GM13977 (cell line): ENCODE measurements at places on chromosomes 4 and X.

GRCh38 chr4:92825256-92825655 lies 521.5 kb downstream of the GRID2 start:
- no peak for DNase-seq

DNA sequence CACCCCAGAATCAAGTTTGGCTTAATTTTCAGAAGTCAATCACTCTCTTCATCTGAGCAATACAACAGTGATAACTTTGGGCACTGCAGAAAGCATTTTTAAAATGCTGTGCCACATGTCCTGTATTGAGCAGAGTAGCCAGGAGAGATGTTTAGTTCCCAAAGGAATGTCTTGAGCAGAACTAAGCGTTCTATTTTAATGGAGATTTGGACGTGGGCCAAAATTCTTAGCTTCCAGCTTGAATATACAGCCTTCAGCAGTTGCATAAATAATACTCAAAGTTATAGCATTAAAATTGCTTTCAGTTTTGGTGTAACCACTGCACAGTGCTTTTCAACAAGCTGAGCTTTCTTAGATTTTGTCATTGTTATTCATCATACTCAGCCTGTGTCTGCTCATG lies 679.2 kb downstream of the NLGN4X start:
- DNase-seq = no peak

GRCh38 chrX:68895341-68895755 lies 66.5 kb downstream of the EFNB1 start:
- no peak for DNase-seq

DNA sequence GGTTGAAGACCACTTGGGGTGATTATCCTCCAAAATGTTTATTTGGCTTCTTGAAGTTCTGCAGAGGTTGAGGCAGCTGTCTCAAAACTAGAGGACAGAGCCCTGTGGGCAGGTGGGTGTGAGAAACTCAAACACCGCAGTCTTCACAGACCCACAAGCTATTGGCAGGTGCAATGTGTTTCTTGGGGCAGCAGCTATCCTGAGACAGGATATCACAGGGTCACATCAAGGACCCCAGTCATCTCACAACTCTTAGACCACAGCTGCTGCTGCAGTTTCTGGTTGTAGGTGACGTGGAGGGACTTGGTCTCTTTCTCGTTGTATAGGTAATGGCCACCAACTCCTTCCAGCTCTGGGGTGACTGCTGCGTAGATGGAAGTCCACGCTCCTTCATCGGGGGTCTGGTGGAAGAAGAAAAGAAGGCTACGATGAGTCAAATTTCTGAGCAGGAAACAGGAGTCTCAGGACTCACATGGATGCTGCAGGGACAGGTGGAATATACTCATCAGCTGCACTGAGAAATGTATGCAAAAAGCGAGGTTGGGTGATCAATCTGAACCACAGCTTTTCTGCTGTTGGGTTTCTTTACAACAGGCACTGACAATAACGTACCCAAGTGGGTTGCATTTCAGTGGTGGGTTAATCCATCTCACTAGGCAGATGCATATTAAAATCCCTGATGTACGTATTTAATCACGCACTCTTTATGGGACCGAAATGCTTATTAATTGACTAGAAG lies 279.8 kb downstream of the DHRSX start:
- peak; percentile 17 for DNase-seq

DNA sequence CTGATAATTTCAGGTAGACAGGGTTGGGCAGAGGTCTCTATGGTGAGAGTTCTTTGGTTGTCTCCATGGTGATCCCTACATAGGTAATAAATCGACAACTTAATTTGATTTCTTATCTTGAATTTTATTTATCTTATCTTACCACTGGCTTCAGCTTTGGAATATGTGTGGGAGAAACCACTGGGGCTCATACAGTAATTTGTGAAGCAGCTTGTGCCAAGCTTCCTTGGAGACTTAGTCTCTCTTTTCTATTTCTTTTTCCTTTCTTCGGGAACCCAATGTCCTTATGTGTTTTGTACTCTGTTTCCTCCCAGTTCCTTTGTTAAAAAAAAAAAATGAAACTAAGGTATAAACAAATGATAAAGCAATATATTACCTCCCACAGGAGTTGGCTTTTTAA lies 242.4 kb upstream of the CNKSR2 start:
- no peak for DNase-seq

- DNase-seq = no peak
These were observed 3.6 kb downstream of the IL9R start for GRCh38 chrX:156001001-156001666.

DNA sequence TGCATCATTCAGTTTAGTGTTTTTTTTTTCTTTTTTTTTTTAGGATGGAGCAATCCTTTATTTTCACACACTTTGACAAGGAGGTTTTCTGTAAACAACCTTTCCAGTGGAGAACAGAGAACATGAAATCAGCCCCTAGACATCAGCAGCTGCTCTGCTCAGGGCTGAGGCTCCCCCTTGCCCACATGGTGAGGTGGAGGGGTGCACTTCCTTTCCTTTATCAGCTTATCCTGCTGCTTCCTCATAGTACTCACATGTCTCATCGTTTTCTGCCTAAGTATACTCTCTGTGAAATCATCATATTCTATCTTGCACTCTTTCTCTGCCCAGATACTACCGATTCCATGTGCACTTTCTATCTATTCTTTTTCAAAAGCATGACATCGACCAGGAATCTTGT lies 47.6 kb upstream of the PRSS12 start:
- no peak for DNase-seq

- no peak for DNase-seq
These were observed 17.1 kb upstream of the ARHGAP10 start for GRCh38 chr4:147714575-147715401.

- no peak for DNase-seq
These were observed 111.5 kb upstream of the PTCHD1 start for GRCh38 chrX:23223169-23223568.

DNA sequence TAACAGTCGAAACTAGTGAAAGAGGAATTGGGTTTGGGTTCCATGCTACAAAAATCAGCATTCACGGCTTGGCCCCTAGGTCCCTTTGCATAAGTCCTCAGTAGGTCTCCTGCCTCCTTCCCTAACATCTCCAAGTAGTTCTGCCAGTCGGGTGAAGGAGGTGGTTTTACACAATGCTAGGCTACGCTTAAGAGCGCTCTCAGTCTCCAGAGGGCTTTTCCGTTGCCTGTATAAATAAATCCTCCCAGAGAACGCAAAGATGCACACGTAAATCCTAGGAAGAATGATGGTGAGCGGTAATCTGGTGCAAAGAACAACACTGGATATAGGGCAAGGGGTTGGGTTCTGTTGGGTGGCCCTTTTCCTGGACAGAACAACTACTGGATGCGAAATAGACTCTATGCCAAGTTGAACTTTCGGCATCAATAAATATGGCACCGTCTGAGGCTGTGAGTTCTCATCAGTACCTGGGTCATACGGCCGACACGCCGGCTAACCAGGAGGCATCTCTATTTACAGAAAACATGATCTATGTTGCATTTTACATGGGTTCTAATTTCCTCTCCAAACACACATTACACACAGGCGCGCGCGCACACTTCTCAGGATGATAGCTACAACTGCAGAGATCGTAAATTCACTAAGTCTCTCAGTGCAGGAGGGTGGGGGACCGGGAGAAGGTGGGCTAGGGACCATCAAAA lies 1.3 kb downstream of the CAMK2D start:
- DNase-seq = no peak

DNA sequence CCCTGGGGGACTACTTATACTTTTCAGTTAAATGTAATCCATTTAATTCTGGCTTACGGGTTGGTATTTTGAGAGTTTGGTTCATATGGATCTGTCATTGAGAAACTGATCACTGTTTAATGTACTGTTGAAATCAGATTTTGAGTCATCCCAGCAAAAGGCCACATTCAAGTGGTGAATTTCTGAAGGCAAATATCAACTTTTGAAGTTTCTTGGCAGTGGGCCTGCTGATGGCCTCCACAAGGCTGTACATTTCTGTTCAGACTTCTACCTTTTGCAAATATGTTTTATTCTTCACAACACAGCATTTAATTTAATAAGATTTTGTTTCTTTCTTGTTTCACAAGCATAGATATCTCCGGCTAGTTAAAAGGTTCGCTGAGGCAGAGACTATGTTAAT lies 138.7 kb downstream of the PDGFC start:
- no peak for DNase-seq
